ENCODE measurements at places on chromosomes 16 and 17.

DNA sequence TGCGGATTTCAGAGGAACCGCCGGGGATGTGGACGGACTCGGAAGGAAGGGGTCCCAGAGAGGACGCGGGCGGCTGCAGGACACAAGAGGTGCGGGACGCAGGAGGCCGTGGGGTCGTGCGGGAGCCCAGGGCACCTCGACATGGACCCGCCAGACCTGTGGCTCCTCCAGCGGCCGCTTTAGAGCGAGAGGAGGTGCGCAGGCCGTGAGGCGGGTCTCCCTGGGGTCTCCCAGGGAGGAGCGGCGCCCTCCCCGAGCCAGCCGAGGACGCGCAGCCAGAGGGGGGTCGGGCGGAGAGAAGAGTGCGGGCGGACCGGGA lies 6.8 kb upstream of the FLYWCH1 start:
- DNase-seq = peak; percentile 34

DNA sequence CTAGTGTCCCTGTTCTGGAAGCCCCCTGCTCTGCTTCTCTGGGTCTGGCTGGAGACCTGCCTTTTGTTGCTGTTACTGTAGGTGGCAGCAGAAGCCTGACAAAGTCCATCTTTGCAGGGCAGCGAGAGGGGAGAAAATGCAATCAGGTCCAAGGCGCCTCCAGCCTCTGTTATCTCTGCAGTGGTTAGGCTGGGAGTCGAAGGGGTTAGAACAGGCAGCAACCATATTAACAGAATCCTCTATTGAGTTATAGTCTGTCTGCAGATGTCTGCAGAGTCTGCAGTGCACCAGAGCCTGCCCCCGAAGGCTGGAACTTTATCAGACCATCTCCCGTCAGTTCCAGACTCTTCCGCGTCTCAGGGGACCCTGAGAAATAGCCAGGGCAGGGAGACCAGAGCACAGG lies 404.9 kb upstream of the EEF2KMT start:
- no peak for DNase-seq

- no peak for DNase-seq
These were observed 20.0 kb downstream of the NDUFAF8 start for GRCh38 chr17:81259058-81259605.

- no peak for DNase-seq
These were observed 26.1 kb upstream of the CMTR2 start for GRCh38 chr16:71315269-71315668.

GRCh38 chr16:61569028-61569427 lies 467.2 kb downstream of the CDH8 start:
- no peak for DNase-seq

- DNase-seq = no peak
These were observed 237.5 kb upstream of the NLRP1 start for GRCh38 chr17:5821803-5822202.

DNA sequence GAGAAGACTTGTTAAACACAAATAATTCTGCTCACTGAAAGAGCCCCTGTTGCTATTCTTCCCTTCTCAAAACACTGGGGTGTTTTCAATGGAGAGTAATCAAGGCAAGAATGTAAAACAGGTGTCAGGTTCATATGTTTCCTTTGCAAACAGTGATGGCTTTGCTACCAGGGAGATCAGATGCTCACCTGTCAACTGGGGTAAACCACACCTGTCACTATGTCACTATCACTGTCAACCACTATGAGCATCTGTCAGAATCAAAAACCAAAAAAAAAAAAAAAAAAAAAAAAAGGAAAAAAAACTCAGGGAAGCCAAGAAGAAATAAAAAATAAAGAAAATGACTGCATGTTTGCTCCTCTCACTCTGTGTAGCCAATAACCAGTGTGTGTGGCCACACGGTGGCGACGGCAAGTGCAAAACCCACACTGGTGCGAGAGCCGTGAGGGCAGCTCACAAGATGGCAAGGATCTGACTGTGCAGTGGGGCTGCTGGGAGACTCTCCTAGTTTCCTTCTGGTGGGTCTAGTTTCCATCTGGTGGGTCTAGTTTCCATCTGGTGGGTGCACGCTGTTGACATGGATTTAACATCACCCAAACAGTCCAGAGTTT lies 22.7 kb downstream of the USP22 start:
- DNase-seq = peak; percentile 55

DNA sequence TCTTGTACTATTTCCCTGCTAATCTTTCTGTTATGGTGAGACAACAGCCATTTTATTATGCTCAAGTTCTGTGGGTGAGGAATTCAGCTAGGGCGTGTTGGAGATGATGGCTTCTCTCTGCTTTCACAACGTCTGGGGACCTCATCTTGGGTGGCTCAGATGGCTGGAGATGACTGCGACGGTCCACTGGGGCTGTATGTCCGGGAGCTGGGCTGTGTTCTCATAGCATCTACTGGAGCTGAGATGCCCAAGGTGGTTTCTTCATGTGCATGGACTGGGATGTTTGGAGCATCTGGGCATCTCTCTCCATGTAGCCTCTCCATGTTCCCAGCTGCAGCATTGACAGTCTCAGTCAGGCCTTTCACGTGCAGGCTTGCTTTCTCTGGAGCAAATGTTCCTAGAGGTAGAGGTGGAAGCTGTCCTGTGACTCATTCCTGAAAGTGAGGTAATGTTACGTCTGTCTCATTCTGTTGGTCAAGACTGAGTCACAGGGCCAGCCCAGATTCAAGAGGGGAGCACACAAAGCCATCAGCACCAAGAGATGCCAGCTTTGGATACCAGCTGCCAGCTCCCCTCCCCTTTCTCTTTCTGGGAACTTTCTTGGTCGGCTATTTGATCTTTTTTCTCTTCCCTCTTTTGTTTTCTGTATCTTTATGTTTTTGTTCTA lies 96.2 kb downstream of the RAP1GAP2 start:
- no peak for DNase-seq

GRCh38 chr17:15026088-15026487 lies 239.0 kb downstream of the PMP22 start:
- no peak for DNase-seq

DNA sequence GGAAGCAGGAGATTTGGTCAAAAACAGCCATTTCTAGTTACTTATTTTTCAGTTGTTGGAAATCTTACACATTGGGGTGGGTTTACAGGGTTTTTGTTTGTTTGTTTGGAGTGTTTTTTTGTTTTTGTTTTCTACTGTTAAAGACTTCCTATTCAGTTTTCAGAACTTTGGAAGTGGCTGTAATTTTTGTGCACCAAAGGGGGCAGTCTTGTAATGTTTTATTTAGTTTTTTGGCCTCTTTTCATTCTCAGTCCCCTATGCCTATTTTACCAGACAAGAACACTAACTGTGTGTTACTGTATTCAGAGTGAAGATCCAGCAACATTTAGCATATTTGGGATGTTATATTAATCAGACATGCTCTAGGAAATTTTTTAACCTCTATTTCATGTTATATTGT lies 20.6 kb downstream of the TPPP3 start:
- no peak for DNase-seq
